Activated T-cell treated with anti-CD3 and anti-CD28 coated beads, Interleukin-2, amount 50 U/mL, for 1 hour (primary cell): ENCODE measurements at places on chromosomes 11 and 22.

DNA sequence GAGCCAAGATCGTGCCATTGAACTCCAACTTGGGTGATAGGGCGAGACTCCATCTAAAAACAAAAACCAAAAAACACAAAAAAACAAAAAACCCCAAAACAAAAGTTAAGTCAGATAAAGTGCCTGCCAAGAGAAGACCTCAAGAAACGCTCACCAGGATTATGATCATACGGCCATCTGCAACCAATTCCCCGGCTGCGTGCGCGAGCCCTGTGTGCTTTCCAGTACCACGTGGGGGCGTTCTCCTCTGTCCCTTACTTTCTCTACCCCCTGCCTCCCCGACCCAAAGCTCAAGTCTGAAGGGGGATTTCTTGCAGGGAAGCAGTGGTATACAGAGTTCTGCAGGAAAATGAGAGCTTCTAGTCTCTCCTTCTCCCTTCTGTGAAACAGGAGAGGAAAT is 10.5 kb upstream of the RPS19BP1 start:
- DNase-seq: no peak

- no peak for DNase-seq
These were observed 235.4 kb upstream of the CCDC179 start for GRCh38 chr11:23095650-23096189.

DNA sequence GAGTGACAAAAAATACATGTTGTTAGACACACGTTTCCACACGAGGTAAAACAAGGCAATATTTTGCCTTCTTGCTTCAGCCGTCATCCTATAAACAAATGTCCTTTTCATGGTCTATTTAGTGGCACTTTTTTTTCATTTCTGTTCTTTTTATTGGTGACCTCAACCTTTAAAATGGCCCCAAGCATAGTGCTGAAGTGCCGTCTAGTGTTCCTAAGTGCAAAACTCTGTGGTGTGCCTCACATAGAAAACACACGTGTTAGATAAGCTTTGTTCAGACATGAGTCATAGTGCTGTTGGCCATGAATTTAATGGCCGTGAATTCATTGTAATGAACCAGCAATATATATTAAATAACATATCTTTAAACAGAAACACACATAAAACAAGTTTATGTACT is 15.6 kb downstream of the OVCH2 start:
- no peak for DNase-seq

DNA sequence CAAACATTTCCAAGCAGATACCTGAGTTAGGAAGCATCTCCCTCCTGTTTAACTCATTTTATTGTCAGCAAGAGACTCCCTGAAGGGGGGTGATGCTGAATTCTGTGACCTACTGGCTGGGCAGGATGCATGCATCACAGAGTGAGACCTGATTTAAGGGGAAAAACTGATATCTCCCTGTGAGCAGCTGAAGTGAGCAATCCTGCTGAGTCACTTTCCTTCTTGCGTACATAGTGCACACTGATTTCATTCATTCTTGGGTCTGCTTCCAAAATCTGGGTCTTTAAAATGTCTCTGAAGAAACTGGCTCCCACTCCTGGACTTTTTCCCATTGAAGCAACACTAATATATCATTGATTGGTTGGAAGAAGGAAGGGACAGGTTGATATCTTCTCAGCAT is 23.3 kb downstream of the P4HA3 start:
- DNase-seq: no peak

GRCh38 chr11:76214968-76215548 is 8.8 kb upstream of the WNT11 start:
- DNase-seq: no peak
